T-cell (primary cell): ENCODE measurements at places on chromosomes 2 and 18. TPM values are rescaled to one million over a fixed set of nuclear protein-coding genes. Genes with fewer than 3 reads are reported as not detected.

DNA sequence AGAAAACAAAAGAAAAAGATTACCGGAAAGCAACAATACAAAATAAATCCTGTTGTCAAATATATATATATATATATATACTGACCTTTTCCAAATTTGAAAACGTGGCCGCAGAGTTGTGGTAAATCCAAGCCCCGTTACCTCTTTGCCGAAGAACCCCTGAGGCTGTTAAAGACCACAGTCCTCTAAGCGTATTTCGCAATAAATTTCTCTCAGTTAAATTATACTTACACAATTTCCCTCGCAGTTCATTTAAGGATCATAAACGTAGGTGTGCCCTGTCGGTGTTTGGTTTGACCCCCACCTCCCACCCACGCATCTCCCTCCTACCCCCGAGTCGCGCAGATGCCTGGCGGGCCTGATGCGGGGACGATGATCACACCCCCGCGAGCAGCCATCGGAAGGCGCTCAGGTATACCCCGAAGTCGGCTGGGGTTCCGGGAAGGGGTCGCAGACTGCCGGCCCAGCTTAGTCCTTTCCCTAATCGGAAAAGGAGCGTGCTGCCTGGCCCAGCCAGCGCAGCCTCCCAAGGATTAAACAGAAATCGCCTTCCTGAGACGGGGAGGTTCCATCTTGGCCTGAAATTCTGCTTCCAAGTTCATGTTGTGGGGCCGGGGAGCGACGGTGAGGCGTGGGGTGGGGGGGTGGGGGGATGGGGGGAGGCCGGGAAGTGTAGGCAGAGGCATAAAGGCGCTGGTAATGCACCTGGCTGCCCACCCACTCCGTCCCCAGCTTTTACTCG, 2.9 kb upstream of the MEIS1 start:
- H3K27ac ChIP-seq, result no peak overlapping the region
- peaks cover 28% of the 10 kb centered on the region for H3K4me1 ChIP-seq
- DNase-seq, result no peak
- no peak overlapping the region for H3K4me3 ChIP-seq
- peaks cover 39% of the 10 kb centered on the region for H3K27me3 ChIP-seq

The B3GNT7 gene
- 0.98 TPM for total RNA-seq

The CCDC74B gene
- total RNA-seq, result 0.42 TPM

- no peak overlapping the region for H3K4me3 ChIP-seq
- no peaks in the 10 kb centered on the region for H3K4me1 ChIP-seq
- H3K27ac ChIP-seq, result no peak overlapping the region
- DNase-seq, result no peak
- no peaks in the 10 kb centered on the region for H3K27me3 ChIP-seq
- H3K36me3 ChIP-seq, result no peaks in the 10 kb centered on the region
These were observed 97.9 kb upstream of the NOL4 start for GRCh38 chr18:34322365-34323289.

GRCh38 chr18:69725009-69725408, 222.7 kb downstream of the CD226 start:
- H3K27me3 ChIP-seq, result no peaks in the 10 kb centered on the region
- H3K27ac ChIP-seq, result no peak overlapping the region
- H3K4me1 ChIP-seq, result no peaks in the 10 kb centered on the region
- DNase-seq, result no peak

- peak overlapping the region; percentile 97 for H3K27ac ChIP-seq
- DNase-seq, result no peak
- peak overlapping the region; percentile 92 for H3K4me3 ChIP-seq
- H3K36me3 ChIP-seq, result peaks cover 20% of the 10 kb centered on the region
These were observed 11.6 kb downstream of the CFLAR start for GRCh38 chr2:201127570-201127969.

DNA sequence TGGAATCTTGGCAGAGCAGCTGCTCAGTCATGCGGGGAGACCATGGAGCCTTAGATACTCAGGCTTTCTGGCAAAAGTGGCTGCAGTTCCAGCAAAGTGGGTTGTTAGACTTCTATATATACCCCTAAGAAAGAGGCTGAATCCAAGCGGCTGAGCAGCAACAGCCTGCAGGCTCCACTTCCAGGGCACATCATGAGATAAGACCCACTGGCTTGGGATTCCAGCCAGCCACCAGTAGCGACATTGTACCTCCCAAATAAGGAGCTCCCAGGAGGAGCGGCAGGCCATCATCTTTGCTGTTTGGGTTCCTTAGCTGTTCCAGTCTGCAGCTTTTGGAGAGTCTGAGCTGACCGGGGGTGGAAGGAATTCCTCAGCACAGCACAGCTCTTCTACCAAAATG, 150.3 kb upstream of the ST6GAL2 start:
- no peaks in the 10 kb centered on the region for H3K27me3 ChIP-seq
- DNase-seq, result no peak
- no peaks in the 10 kb centered on the region for H3K4me1 ChIP-seq
- no peaks in the 10 kb centered on the region for H3K36me3 ChIP-seq
- H3K27ac ChIP-seq, result no peak overlapping the region

The POLE4 gene
- 41.0 TPM for total RNA-seq

GRCh38 chr2:41576423-41576822, 471.4 kb upstream of the PKDCC start:
- no peak overlapping the region for H3K27ac ChIP-seq
- DNase-seq, result no peak
- H3K27me3 ChIP-seq, result no peaks in the 10 kb centered on the region
- no peaks in the 10 kb centered on the region for H3K4me1 ChIP-seq
- no peak overlapping the region for H3K4me3 ChIP-seq

GRCh38 chr2:183250472-183250871, 126.2 kb downstream of the NUP35 start:
- H3K36me3 ChIP-seq, result no peaks in the 10 kb centered on the region
- DNase-seq, result no peak
- H3K4me1 ChIP-seq, result no peaks in the 10 kb centered on the region
- no peak overlapping the region for H3K27ac ChIP-seq

GRCh38 chr18:23627321-23627720, 35.4 kb downstream of the ANKRD29 start:
- no peaks in the 10 kb centered on the region for H3K36me3 ChIP-seq
- no peak overlapping the region for H3K4me3 ChIP-seq
- H3K27ac ChIP-seq, result no peak overlapping the region
- H3K27me3 ChIP-seq, result no peaks in the 10 kb centered on the region
- DNase-seq, result no peak

The SERPINB11 gene
- total RNA-seq, result not detected

- H3K4me1 ChIP-seq, result no peaks in the 10 kb centered on the region
- H3K4me3 ChIP-seq, result no peak overlapping the region
- DNase-seq, result no peak
- no peak overlapping the region for H3K27ac ChIP-seq
- no peaks in the 10 kb centered on the region for H3K36me3 ChIP-seq
These were observed 400.6 kb downstream of the IRS1 start for GRCh38 chr2:226399006-226399405.

- no peak overlapping the region for H3K4me3 ChIP-seq
- DNase-seq, result no peak
- H3K4me1 ChIP-seq, result no peaks in the 10 kb centered on the region
- no peaks in the 10 kb centered on the region for H3K36me3 ChIP-seq
- H3K27me3 ChIP-seq, result no peaks in the 10 kb centered on the region
These were observed 122.7 kb downstream of the CAPN13 start for GRCh38 chr2:30684516-30684915.

GRCh38 chr2:7994397-7994951, 687.4 kb upstream of the ID2 start:
- H3K4me1 ChIP-seq, result no peaks in the 10 kb centered on the region
- H3K27me3 ChIP-seq, result no peaks in the 10 kb centered on the region
- no peak overlapping the region for H3K27ac ChIP-seq
- no peak for DNase-seq
- H3K4me3 ChIP-seq, result no peak overlapping the region

DNA sequence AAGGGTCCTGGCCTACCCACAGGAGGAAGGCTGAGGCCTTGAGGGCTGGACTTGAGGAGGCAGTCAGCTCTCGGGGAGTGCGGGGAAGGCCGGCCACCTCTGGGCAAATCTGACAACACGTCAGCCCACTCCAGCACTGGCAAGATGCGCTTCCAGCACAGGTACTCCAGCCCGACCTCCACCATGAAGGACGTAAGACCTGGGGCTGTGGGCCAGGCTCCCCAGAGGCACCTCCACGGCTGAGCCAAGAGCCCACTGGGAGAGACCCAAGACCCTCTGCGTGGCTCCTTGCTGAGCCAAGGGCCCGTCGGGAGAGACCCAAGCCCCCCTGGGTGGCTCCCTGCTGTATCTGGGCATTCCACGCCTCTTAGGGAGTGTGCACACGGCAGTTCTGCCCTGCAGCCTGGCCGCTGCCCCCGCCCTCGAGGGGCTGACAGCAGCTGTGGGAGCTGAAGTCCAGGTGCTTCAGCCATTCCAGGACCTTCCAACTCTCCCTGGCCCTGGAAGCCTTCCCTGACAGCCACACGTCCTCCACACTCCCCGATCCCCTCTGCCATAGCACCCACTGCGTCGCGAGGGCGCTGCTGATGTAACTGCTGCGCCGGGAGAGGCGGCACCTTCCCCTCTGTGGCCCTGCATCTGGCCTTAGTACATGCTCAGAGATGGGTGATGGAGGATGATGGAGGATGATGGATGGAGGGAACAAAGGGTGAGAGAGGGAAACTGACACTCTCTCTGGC, 50.2 kb downstream of the BIN1 start:
- no peaks in the 10 kb centered on the region for H3K4me1 ChIP-seq
- no peak overlapping the region for H3K4me3 ChIP-seq
- H3K36me3 ChIP-seq, result peaks cover 43% of the 10 kb centered on the region
- no peak overlapping the region for H3K27ac ChIP-seq
- no peak for DNase-seq

DNA sequence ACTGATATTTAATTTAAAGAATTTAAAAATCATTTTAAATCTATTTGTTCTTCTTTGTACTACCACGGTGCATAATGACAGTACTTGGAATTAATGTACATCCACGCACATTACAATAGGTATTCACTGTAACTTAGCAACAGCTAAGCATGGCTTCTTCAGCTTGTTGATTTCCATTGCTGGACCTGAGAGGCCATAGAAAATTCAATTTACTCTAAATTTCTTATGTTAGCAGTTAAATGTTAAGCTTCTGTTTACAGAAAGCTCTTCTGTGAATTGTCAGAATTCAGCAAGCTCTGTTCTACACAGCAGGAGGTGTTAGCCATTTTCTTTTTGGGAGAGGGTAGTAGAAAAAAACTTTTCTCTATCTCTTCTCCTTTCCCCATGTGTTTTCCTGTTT, 1149.3 kb upstream of the CDH2 start:
- DNase-seq, result no peak
- H3K4me1 ChIP-seq, result no peaks in the 10 kb centered on the region
- no peaks in the 10 kb centered on the region for H3K27me3 ChIP-seq
- H3K36me3 ChIP-seq, result no peaks in the 10 kb centered on the region

The MC2R gene
- total RNA-seq, result not detected

The GKN2 gene
- total RNA-seq, result not detected

The CAPN14 gene
- 0.15 TPM for total RNA-seq

The NDC80 gene
- 5.1 TPM for total RNA-seq

DNA sequence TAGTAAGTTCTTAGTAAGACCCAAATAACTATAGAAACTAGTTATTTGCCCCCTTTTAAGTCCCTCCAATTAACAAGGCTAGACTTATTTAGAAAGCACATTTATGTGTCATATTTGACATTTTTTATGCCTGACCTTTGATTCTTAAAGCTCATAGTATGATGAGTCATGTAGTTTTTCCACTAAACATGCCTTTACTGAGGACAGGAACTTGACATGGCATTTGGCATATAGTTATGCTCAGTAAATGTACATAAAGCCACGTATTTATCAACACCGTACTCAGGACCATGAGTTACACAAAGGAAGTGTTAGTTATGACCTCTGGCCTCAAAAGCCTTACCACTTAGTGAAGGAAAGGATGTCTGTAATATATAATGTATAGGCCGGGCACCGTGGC, 78.9 kb downstream of the GNAL start:
- H3K27me3 ChIP-seq, result peaks cover 6% of the 10 kb centered on the region
- no peak overlapping the region for H3K27ac ChIP-seq
- no peaks in the 10 kb centered on the region for H3K4me1 ChIP-seq
- H3K36me3 ChIP-seq, result no peaks in the 10 kb centered on the region

- H3K4me3 ChIP-seq, result no peak overlapping the region
- H3K4me1 ChIP-seq, result no peaks in the 10 kb centered on the region
- no peak for DNase-seq
- no peaks in the 10 kb centered on the region for H3K27me3 ChIP-seq
These were observed 1638.9 kb downstream of the LRP1B start for GRCh38 chr2:140491876-140492275.

- no peak overlapping the region for H3K27ac ChIP-seq
- no peaks in the 10 kb centered on the region for H3K27me3 ChIP-seq
- DNase-seq, result no peak
- H3K36me3 ChIP-seq, result no peaks in the 10 kb centered on the region
- no peak overlapping the region for H3K4me3 ChIP-seq
These were observed 998.0 kb upstream of the FANCL start for GRCh38 chr2:59239146-59239545.

The CCDC141 gene
- 13.2 TPM for total RNA-seq

The ADAM23 gene
- 10.3 TPM for total RNA-seq

The SERPINB3 gene
- total RNA-seq, result not detected

- H3K4me1 ChIP-seq, result no peaks in the 10 kb centered on the region
- H3K27me3 ChIP-seq, result no peaks in the 10 kb centered on the region
- no peak for DNase-seq
- no peak overlapping the region for H3K4me3 ChIP-seq
- no peak overlapping the region for H3K27ac ChIP-seq
These were observed 87.4 kb downstream of the RPRM start for GRCh38 chr2:153391131-153391530.

The COLEC12 gene
- total RNA-seq, result 0.32 TPM

The COMMD1 gene
- 19.9 TPM for total RNA-seq

The MATN3 gene
- not detected for total RNA-seq

GRCh38 chr2:63679252-63679855, 90.6 kb downstream of the MDH1 start:
- no peaks in the 10 kb centered on the region for H3K4me1 ChIP-seq
- H3K4me3 ChIP-seq, result no peak overlapping the region
- no peaks in the 10 kb centered on the region for H3K36me3 ChIP-seq
- no peaks in the 10 kb centered on the region for H3K27me3 ChIP-seq
- H3K27ac ChIP-seq, result no peak overlapping the region

DNA sequence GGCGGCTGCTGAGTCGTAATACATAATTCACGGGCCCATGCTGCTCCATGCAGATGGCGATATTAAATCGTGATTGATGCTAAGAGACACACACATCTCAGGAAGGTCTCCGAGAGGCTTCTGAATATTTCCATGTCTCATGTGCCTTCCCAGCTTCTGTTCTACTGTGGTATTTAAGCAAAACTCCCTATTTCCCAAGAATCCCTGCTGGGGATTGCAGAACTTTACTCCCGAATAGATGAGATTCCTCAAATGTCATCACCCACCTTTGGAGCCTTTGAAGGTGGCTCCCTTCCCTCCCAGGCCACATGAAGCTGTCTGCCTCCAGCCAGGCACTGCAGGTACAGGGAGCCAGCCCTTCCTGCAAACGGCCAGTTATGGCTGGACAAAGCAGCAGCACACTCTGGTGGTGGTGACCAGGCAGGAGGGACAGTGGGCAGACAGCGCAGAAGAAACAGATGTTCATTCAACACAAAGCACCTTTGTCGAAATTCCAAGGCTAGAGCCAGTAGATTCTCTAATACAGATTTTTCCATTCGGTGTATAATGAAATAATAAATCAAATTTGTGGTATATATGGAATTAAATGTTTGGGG, 14.1 kb downstream of the NRP2 start:
- no peak overlapping the region for H3K27ac ChIP-seq
- no peak for DNase-seq
- H3K36me3 ChIP-seq, result no peaks in the 10 kb centered on the region
- H3K4me1 ChIP-seq, result no peaks in the 10 kb centered on the region
- H3K4me3 ChIP-seq, result no peak overlapping the region
